ENCODE measurements at places on chromosomes 12 and 14.

DNA sequence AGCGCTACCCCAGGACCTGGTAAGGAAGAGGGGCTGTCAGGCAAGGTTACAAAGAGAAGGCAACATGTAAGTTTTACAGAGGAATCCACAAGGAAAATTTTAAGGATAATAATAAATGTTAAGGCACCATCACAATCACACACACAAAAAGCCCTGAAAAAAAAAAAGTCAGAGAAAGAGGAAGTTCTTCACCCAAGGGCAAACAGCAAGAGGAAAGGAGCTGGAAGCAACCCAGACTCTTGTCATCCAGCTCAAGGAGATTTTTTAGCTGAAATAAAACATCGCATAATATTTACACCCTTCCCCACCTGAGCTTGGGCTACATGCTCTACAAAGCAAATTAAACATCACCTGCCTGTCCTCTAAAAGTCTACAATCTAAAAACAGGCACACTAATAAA is 9.5 kb downstream of the SPTB start:
- DNase-seq: no peak

- no peak for DNase-seq
These were observed 7.3 kb upstream of the RNASE1 start for GRCh38 chr14:20809917-20810316.

DNA sequence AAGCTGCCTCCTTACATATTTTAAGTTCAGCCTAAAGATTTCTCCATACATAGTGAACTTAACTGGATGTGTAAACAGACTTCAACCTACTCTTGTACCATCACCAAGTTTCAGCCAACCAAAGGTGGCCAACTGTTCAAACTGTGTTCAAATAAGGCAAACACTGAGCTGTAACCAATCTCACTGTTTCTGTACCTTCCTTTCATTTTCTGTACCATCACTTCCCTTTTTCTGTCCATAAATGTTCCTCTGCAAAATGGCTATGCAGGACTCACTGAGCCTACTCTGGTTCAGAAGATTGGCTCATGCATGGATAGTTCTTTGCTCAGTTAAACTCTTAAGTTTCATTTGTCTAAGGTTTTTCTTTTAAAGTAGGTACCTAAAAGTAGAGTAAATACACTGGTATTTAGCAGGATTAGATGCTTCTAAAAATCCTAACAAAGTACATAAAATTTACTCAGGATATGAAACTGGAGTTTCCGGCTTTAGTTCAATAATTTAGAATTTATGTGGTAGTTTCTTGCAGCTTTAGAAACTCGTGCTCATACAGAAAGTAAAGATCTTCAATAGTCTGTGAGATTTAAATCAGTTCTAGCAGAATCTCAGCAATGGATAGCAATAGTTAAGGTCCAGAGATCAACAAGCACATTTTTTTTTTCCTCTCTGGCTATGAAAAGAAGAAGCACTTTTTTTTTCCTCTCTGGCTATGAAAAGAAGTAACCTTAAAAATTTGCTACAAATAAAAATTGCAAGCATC is 282.0 kb upstream of the PPFIA2 start:
- DNase-seq: no peak

DNA sequence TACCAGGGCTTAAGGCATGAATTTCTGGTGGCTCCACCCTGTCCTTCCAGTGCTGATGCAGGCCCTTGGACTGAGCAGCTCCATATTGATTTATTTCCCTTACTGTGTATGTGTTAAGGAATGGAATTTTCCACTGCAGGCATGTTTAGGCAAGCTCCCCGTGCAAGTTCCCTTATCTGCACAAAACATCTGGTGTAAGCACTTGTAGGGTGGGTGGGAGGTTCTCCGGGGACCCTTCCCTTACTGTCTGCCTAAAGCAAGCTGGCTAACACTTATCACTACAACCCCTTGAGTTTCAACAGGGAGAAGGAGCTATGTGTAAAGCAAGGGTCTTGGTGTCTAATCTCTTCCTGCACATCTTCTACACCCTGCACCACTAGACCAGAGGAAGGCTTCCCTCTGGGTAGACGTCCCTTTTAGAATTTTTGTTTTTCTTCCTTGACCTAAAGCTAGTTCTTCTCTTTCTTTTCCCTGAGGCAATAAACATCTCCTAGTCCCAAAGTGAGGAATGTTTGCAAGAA is 22.0 kb upstream of the DRAM1 start:
- no peak for DNase-seq
